ENCODE measurements at places on chromosomes 3 and 15. TPM values are rescaled to one million over a fixed set of nuclear protein-coding genes. Genes with fewer than 3 reads are reported as not detected.

THAP10 gene
- total RNA-seq = 2.0 TPM

DNA sequence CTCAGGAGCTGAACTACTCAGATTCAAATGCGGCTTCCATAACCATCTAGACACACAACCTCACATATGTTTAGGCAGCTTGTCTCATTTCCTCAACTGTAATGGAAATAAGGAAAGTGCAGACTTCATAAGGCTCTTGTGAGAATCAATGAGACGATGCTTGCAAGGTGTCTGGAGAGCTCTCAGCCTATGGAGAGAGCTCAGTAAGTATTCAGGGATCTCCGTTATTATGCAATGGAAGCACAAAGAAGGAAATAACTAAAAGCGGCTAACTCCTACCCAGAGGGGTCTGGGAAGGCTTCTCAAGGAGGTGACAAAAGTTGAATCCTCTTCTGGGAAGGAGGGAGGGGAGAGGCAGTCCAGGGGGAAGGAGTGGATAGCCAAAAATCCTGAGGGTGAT lies 50.1 kb upstream of the LIPC start:
- no peak for DNase-seq
- H3K4me1 ChIP-seq = no peaks in the 10 kb centered on the region
- H3K27ac ChIP-seq = no peak overlapping the region
- no peak overlapping the region for H3K4me3 ChIP-seq

DNA sequence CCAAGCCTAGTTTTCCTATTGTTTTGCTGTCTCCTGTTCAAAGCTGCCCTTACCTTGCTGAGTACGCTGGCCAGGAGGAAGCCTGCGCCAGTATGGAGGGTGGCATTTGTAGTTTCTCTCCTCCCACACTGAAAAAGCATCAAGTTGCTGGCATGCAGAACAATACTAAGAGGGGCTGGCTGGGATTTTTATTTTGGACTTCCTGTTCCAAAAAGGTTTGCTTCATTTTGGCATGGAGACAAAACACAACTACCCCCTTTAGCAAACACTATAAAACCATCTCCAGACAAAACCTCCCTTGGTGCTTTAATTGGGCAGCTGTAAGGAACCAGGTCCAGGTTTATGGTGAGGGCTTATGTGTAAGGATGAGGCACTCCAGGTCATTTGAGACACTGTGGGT lies 457.6 kb downstream of the PDCD6IP start:
- H3K4me1 ChIP-seq = no peaks in the 10 kb centered on the region
- H3K4me3 ChIP-seq = no peak overlapping the region
- H3K27me3 ChIP-seq = no peaks in the 10 kb centered on the region
- H3K27ac ChIP-seq = peak overlapping the region; percentile 54

DNA sequence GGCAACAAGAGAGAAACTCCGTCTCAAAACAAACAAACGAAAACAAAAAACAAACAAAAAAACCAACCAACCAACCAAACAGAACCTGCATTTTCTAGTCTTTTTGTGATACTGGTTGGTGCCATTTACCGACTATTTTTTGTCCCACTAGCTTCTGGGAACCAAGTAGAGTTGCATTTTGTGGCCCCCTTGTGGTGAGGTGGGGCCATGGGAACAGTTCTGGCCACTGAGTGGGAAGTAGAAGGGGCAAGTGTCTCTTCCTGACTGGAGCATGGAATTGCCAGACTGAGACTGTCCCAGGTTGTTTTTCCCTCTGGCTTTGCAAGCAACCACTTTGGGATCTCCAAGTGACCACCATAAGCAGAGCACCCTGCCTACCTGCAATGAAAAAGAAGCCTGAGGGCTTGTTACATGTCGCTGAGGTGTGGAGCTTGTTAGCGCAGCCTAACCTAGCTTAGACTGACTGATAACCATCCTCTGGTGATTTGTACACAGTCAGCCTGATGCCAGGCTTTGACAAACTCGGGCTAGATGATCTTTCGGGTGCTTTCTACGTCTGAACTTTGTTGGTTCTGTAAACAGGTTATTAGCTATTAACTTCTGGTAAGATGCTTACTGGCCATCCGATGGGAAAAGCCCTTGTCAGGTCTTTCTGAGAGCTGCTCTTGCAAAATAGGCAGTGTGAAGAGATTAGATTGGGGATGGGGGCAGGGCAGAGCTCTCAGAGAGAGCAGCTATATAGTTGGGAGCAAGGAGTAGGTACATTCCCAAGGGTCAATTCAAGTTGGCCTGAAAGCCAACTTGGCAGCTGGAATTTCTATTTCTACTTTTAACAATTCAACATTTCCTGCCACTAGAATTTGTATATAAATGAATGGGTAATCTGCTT lies 172.2 kb downstream of the SSR3 start:
- no peaks in the 10 kb centered on the region for H3K27me3 ChIP-seq
- H3K36me3 ChIP-seq = no peaks in the 10 kb centered on the region
- H3K4me3 ChIP-seq = no peak overlapping the region
- DNase-seq = no peak
- H3K27ac ChIP-seq = no peak overlapping the region

DNA sequence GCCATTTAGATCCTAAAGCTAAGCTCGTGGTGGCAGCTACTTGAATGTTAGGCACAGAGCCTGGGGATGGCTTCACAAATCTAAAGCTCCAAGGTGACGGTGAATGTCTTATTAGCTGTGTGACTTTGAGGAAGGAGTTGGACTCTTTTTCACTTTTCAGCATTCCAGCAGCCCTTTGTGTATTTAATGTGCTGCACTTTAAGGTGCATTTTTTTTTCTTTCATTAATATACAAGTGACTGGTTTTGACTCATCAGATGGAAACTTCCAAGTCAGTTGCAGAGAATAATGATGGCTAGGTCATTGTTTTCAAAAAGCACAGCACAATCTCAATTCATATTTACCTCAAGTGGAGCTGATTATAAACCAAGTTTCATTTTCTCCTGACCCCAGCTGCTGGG lies 55.8 kb downstream of the TMED3 start:
- DNase-seq = no peak
- H3K36me3 ChIP-seq = no peaks in the 10 kb centered on the region
- no peaks in the 10 kb centered on the region for H3K4me1 ChIP-seq
- no peaks in the 10 kb centered on the region for H3K27me3 ChIP-seq

- H3K27me3 ChIP-seq = no peaks in the 10 kb centered on the region
- H3K4me3 ChIP-seq = no peak overlapping the region
- H3K36me3 ChIP-seq = no peaks in the 10 kb centered on the region
- no peak for DNase-seq
These were observed 98.4 kb downstream of the FSIP1 start for GRCh38 chr15:39684233-39684632.

DNA sequence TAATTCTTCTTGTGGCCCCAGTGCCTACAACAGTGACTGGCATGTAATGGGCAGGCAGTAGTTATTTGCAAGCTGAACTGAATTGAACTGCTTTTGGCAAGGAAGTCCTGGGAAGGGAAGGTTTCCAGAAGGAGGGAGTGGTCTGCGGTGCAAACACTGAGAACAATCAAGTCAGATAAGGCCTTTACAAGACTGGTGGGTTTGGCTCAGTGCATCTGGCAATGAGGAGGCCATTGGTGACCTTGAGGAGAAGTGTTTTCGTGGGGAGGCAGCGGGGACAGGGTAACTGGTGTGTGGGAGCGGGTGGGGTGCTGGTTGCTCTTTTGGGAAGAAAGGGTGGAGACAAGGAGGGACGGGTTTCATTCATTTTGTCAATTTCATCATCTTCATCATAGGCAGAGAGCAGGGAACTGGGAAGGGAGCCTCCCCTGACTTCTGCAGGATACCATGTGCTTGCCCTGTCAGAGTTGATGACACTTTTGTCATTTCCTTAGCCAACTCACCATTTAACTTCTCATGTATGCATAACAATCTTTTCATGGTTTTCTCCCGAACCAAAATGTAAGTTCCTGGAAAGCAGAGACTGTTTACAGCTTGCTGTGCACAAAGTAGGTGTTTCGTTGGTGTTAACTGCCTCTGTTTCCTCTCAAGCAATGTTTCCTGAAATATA lies 8.4 kb upstream of the EHD4 start:
- no peak for DNase-seq
- no peaks in the 10 kb centered on the region for H3K36me3 ChIP-seq
- H3K27ac ChIP-seq = no peak overlapping the region
- H3K4me1 ChIP-seq = no peaks in the 10 kb centered on the region
- H3K27me3 ChIP-seq = no peaks in the 10 kb centered on the region

- H3K27ac ChIP-seq = peak within 1 kb of the TSS; percentile 85
- no peaks in the 10 kb centered on the region for H3K36me3 ChIP-seq
- peak within 1 kb of the TSS; percentile 88 for H3K4me3 ChIP-seq
- no peaks in the 10 kb centered on the region for H3K27me3 ChIP-seq
- no peaks in the 10 kb centered on the region for H3K4me1 ChIP-seq
These were observed at the start of gene ABHD17C for GRCh38 chr15:80695099-80695910. TSS of gene ABHD17C (plus strand) at chr15:80695310. CDS start at chr15:80695430, 120 bp downstream.

GRCh38 chr3:59267021-59267420 lies 217.2 kb upstream of the CFAP20DC start:
- no peak overlapping the region for H3K4me3 ChIP-seq
- DNase-seq = no peak
- no peak overlapping the region for H3K27ac ChIP-seq
- H3K27me3 ChIP-seq = no peaks in the 10 kb centered on the region

- H3K4me1 ChIP-seq = no peaks in the 10 kb centered on the region
- no peak overlapping the region for H3K4me3 ChIP-seq
- H3K27ac ChIP-seq = no peak overlapping the region
- no peaks in the 10 kb centered on the region for H3K36me3 ChIP-seq
- no peaks in the 10 kb centered on the region for H3K27me3 ChIP-seq
These were observed 192.3 kb downstream of the IGSF11 start for GRCh38 chr3:118842147-118842863.

GRCh38 chr3:197597335-197597734 lies 41.6 kb upstream of the BDH1 start:
- no peak for DNase-seq
- H3K4me3 ChIP-seq = no peak overlapping the region
- no peak overlapping the region for H3K27ac ChIP-seq
- no peaks in the 10 kb centered on the region for H3K4me1 ChIP-seq
- H3K27me3 ChIP-seq = no peaks in the 10 kb centered on the region
- no peaks in the 10 kb centered on the region for H3K36me3 ChIP-seq

- H3K4me3 ChIP-seq = no peak overlapping the region
- H3K27me3 ChIP-seq = no peaks in the 10 kb centered on the region
- DNase-seq = no peak
- no peak overlapping the region for H3K27ac ChIP-seq
- H3K36me3 ChIP-seq = no peaks in the 10 kb centered on the region
These were observed 39.3 kb downstream of the TRAK1 start for GRCh38 chr3:42130329-42131070.

B2M gene
- 2,078 TPM for total RNA-seq

DNA sequence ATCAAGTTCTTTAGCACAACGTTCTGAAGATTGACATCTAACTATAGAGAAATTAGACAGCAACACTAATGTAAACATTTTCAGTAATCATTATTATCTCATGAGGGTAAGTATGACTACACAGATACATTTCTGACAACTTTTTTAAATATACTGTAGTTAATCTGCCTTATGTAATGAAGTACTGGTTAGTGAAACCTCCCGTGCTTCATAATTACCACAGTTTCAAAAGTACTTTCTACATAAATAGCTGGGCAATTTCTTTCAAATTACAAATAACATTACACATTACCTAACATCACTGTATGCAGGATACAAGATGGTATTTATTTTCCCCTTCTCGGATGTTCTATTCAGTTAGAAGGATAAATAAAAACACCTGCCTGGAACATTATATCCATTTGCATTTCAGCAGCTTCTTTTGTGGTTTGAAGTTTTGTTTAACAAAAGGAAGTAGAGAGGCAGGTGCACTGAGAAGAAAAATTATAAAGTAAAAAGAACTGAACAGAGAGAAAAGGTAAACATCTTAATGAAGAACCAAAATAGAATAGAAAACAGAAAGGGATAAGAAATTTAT lies 1241.5 kb upstream of the GBE1 start:
- no peaks in the 10 kb centered on the region for H3K36me3 ChIP-seq
- H3K27me3 ChIP-seq = no peaks in the 10 kb centered on the region
- H3K4me3 ChIP-seq = no peak overlapping the region
- H3K4me1 ChIP-seq = no peaks in the 10 kb centered on the region

GRCh38 chr3:128973988-128974564 lies 19.8 kb downstream of the CFAP92 start:
- no peaks in the 10 kb centered on the region for H3K36me3 ChIP-seq
- no peaks in the 10 kb centered on the region for H3K27me3 ChIP-seq
- no peak for DNase-seq
- H3K4me1 ChIP-seq = no peaks in the 10 kb centered on the region

DNA sequence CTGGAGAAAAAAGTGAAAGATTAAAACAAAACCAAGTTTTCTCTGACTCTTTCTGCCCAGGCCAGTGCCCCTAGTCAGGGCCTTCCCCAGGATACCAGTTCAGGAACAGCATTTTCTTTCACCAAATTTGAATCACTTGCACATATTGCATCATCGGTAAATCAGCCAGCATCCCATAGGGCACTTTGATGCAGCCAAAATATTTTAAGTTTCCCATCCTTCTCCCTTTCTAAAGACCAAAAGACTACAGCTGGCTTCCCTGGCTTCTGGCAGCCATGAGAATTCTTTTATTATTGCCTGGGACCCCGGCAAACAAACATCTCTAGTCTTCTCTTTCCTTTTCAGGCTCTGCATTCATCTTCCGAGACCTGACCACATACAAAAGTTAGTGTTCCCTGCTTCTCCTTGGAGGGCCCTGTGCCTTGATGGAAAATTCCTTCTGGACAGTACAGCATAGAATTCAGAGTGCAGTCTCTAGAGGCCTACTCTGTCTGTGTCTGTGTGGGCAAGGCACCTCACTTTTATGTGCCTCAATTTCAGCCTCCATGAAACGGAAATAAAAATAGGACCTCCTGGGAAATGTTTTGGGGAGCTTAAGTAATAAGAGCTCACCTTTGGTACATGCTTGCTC lies 348.0 kb downstream of the VPS13C start:
- no peak overlapping the region for H3K4me3 ChIP-seq
- no peaks in the 10 kb centered on the region for H3K36me3 ChIP-seq
- H3K27me3 ChIP-seq = no peaks in the 10 kb centered on the region
- peak overlapping the region; percentile 21 for H3K27ac ChIP-seq

- no peaks in the 10 kb centered on the region for H3K27me3 ChIP-seq
- DNase-seq = peak; percentile 31
- H3K36me3 ChIP-seq = no peaks in the 10 kb centered on the region
- no peak overlapping the region for H3K27ac ChIP-seq
These were observed 17.9 kb downstream of the IL12A start for GRCh38 chr3:160006282-160007163.

DNA sequence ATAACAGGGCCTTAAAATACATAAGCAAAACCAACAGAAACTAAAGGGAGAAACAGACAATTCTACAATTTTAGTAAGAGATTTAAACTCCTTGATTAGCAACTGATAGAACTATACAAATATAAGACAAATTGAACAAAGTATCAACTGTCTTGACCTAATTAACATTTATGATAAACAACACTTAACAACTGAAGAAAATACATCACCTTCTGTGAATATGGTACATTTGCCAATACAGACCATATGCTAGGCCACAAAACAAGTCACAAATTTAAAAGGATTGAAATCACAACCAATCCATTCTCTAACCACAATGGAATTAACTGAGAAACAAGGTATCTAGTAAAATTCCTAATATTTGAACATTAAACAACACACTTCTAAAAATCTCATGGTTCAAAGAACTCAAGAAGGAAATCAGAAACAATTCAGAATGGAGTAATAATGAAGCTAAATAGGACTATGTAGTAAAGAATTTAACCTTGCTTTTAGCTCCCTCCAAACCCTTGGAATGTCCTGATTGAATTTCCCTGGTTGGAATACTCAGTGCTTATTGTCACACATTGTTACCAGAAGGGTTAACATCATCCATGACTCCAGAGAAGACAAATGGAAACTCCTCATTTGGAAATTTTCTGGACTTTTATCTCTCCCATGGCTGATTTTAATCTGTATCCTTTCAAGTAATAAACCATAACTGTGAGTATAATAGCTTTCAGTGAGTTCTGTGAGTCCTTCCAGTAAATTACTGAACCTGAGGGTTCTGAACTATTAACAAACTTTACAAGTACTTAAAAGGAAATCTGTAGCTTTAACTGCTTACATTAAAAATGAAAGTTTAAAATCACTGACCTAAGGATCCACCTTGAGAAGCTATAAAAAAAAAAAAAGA lies 88.8 kb downstream of the DLG1 start:
- no peaks in the 10 kb centered on the region for H3K36me3 ChIP-seq
- no peak overlapping the region for H3K27ac ChIP-seq
- no peak overlapping the region for H3K4me3 ChIP-seq
- no peak for DNase-seq
